NCI-H1092 (cell line): ENCODE measurements at places on chromosomes 6 and 20.

- no peak for DNase-seq
These were observed 244.1 kb downstream of the BMP7 start for GRCh38 chr20:57022306-57022705.

- no peak for DNase-seq
These were observed 973 bp upstream of the BRD2 start for GRCh38 chr6:32967151-32968091.

- DNase-seq: peak; percentile 35
These were observed 697 bp downstream of the PPT2 start for GRCh38 chr6:32154514-32155161.

- DNase-seq: no peak
These were observed 254.9 kb downstream of the TAF4 start for GRCh38 chr20:61810738-61811135.

DNA sequence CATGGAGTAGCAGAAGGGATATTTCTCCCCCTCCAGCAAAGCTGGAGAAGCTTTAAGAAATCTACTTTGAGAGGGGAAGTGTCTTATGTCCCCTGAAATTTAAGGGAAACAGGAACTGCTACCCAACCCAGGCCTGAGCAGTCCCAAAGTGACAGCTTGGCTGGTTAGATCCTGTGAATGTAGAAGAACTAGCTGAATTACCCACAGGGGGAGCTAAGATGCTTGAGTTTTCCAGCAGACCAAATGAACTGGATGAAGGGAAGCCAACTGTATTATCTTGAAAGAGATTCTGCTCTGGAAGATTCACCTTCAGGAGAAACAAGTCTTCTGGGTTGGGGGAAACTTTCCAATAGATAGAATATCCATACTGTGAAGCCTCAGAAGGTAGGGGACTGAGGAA lies 303.3 kb upstream of the MMS22L start:
- no peak for DNase-seq
